ENCODE measurements at places on chromosomes 16 and 17.

DNA sequence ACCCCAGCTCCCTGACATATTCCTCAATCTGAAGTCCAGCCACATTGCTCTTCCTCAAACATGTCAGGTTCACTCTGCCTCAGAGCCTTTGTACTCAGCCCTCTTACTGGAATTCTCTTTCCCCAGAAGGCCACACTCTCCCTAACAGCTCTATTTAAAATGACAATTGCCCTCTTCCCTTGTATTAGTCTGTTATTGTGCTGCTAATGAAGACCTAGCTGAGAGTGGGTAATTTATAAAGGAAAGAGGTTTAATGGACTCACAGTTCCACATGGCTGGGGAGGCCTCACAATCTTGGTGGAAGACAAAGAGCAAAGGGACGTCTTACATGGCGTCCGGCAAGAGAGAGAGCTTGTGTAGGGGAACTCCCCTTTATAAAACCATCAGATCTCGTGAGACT, 46.0 kb downstream of the HS3ST2 start:
- DNase-seq: no peak

DNA sequence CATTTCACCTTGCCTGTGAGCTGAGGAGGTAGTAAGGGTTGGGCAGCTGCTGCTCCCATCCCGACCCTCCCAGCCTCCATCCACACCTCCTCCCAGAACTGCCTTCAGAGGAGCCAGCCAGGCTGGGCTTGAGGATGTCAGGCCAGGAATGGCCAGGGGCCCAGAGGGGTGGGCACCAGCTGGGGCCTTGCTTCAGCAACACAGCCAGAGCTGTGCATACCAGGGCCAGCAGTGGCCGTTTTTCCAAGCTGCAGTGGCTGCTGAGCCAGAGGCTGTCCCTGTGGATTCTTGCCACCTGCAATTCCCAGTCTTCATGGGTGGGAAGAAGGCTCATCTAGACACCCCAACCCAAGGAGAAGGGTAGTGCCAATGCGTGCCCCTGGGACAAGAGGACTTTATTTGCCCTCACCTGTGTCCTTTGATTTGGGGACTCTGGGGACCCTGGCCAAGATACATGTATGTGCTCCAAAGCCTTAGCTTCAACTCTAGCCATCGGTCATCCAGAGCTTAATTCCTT, 153.4 kb upstream of the SDK2 start:
- no peak for DNase-seq

- no peak for DNase-seq
These were observed 21.1 kb downstream of the TMC6 start for GRCh38 chr17:78107457-78107856.

DNA sequence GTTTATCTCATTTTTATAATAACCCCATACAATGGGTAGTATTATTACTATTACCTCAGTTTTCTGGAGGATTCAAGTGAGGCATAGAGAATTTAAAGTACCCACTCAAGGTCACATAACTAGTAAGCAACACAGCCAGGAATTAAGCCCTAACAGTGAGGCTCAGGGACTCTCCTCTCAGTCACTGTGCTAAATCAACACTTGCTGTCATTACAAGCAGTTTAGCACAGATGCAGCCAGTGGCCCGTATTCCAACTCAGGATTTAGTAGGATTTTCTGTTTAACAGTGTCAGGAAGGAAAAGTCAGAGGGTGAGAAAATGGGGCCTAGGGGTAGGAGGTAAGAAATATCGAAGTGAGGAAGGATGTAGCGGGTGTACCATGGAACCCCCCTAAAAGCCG, 536.9 kb downstream of the TMEM114 start:
- DNase-seq: no peak

GRCh38 chr17:78680436-78680835, 101.6 kb downstream of the CYTH1 start:
- no peak for DNase-seq

DNA sequence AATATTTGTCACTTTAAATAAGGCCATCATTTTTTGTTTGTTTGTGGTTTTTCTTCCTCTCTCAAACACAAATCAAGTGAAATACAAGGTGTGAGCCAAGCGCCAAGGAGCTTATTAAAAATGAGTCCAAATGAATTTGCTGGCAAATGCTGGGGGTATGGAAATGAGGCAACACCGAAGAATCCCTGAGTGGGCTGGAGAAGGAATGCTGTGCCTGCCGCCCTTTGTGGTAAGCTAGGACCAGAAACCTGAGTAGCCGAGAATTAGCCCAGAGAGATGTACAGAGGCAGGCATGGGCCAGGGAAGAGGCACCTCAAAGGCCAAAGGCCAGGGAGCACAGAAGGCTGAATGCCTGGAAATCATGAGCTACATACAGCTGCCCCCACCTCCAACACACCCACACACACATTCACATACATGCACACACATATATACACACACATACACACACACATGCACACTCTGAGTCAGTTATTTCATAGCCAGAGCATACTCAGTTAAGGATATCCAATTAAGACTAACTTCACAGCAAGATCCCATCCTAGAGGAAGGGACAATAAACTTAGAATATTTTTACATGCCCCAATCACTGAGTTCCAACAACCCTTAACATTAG, 266.1 kb upstream of the DYNLRB2 start:
- no peak for DNase-seq

- DNase-seq: no peak
These were observed 881 bp downstream of the MLLT6 start for GRCh38 chr17:38705803-38706504.

DNA sequence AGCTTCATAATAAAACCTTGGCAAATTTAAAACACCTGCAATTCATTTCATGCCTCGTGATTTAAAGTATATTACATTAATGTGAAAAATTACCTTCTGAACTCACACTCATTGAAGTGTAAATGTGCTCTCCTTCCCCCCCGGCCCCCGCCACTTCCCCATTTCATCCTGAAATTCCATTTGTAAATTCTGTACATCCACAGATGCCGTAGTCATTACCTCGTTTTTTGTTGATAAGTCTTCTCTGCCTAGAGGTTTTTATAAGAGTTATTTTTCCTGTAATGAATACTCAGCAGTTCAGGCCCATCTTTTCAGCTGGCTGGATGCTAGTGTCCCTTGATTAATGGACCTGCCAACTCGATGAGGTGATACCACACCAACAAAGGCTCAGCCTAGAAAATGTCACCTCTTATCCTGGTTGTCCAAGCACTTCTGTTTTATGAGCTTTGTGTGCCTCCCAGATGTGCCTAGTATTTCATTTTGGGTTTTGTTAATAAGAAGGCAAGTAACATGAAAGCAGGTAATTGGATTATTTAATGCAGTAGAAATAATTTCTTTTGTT, 64.8 kb upstream of the KIFC3 start:
- DNase-seq: no peak

- no peak for DNase-seq
These were observed 8.0 kb upstream of the KATNB1 start for GRCh38 chr16:57727610-57728009.

GRCh38 chr17:82875407-82875856, 35.6 kb upstream of the ZNF750 start:
- DNase-seq: no peak

- no peak for DNase-seq
These were observed 27.8 kb downstream of the BAHCC1 start for GRCh38 chr17:81422776-81423697.

DNA sequence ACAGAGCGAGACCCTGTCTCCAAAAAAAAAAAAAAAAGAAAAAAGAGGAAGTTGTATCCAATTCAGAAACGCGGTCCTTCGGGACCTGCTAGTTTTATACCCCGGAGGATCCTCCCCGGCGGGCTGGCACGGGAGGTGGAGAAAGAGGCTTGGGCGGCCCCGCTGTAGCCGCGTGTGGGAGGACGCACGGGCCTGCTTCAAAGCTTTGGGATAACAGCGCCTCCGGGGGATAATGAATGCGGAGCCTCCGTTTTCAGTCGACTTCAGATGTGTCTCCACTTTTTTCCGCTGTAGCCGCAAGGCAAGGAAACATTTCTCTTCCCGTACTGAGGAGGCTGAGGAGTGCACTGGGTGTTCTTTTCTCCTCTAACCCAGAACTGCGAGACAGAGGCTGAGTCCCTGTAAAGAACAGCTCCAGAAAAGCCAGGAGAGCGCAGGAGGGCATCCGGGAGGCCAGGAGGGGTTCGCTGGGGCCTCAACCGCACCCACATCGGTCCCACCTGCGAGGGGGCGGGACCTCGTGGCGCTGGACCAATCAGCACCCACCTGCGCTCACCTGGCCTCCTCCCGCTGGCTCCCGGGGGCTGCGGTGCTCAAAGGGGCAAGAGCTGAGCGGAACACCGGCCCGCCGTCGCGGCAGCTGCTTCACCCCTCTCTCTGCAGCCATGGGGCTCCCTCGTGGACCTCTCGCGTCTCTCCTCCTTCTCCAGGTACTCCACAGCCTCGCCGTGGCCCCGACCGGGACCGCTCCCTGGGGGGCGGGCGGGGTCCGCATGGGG, at the start of gene CDH3:
CDH3 (plus strand) TSS at position 596 of the 779 bp plus-strand sequence; CDS start at position 666, 70 bp downstream.
- no peak for DNase-seq

GRCh38 chr16:55017321-55017720, 86.7 kb downstream of the IRX5 start:
- no peak for DNase-seq

- no peak for DNase-seq
These were observed 244.9 kb downstream of the FTO start for GRCh38 chr16:53948734-53949430.

DNA sequence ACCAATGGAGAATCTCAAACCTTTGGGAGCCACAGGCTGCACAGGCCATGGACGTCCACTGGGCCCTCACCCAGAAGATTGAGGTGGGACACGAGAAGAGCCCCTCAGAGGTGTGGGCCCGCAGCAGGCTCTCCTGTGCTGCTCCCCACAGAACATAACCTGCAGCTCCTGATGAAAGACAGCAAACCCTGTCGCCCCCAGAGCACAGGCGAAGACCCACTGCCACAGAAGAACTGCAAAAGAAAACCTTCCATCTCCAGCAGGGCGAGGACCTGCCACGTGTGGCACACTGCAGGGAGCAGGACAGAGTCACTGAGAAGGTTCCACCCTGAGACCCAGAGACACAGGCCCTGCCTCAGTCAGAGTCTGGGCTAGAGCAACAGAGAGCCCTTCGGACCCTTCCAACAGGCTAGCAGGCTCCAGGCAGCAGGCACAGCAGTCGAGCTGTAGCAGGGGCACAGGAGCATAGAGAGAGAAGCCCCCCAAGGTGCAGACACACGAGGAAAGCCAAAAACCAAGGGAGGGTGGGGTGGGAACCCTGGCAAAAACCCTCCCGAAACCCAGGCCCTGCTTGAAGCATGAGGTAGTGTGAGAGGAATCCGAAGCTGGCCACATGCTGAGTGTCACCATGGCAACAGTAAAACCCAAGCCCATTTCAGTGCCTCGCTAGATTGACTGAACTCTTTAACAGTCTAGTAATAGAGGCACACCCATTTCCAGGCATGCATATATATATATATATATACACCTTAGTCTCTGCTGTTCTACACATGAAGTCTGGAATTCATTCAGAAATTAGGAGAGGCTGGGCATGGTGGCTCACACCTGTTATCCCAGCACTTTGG, 60.0 kb upstream of the CHMP6 start:
- DNase-seq: no peak

DNA sequence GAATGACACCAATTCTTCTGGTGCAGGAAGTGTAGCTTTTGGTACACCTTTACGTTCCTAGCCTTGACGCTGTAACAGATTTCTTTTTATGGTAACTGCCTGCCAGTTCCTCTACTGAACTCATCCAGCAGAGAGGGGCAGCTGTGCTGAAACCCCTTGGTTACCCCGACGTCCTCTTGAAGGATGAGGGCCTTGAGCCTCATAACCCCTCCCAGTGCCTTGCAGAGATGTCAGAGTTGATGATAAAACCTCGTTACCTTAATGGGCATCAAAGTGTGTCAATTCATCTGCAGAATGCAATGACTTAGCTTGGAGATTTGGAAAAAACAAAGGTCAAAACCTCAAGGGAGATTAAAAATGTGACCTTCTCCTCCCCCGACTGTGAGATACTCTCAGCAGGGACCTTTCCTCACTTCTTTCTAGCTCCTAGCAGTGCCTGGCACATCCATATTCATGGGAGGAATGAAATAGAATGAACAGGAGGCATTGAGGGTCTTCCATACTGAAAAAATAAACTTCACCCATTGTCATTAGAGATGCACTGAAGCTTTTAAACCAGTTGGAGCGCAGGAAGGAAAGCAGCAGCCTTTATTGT, 69.2 kb downstream of the SDR42E1 start:
- DNase-seq: no peak

- DNase-seq: no peak
These were observed 1.4 kb upstream of the SLX4 start for GRCh38 chr16:3612510-3613466.

GRCh38 chr16:72198021-72198711, 26.2 kb upstream of the PMFBP1 start:
- no peak for DNase-seq

- no peak for DNase-seq
These were observed 13.5 kb upstream of the PRKAR1A start for GRCh38 chr17:68498479-68499326.

Data from stimulated activated CD4-positive, alpha-beta T cell treated with anti-CD3 and anti-CD28 coated beads, TNF-alpha, amount 100 ng/mL, for 48 hours (primary cell).